ENCODE measurements at places on chromosomes 13 and 19.

DNA sequence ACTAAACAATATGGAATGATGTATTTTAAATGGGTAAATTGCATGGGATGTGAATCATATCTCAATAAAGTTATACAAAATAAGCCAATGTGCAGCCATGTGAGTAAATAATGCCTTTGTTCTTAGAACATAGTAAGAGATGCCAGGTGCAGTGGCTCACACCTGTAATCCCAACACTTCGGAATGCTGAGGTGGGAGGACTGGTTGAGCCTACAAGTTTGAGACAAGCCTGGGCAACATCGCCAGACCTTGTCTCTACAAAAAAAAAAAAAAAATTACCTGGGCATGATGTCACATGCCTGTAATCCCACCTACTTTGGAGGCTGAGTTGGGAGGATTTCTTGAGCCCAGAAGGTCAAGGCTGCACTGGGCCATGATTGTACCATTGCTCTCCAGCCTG, 230.7 kb downstream of the RFC3 start:
- ATAC-seq: no peak

GRCh38 chr13:32310134-32310706, 4.9 kb downstream of the ZAR1L start:
- peak; percentile 73 for ATAC-seq

GRCh38 chr13:108933061-108933460, 303.6 kb downstream of the MYO16 start:
- ATAC-seq: no peak

DNA sequence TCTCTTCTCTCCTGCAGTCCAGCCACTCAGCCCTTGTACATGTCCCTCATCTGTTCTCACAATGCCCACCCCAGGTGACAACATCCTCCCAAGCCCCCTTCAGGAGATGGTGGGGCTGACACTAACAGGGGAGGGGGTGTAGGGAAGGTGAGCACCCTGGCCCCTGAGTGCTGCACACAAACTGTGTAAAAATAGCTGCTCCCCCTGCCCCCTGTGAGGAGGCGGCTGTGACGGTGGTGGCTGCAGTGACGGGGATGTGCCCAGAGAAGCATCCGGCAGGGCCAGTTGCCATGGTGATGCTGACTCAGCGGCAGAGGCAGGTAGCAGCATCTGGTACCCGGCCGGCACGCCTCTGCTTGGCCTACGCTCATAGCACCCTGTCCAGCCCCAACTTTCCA, 13.0 kb upstream of the JUND start:
- ATAC-seq: peak; percentile 32

DNA sequence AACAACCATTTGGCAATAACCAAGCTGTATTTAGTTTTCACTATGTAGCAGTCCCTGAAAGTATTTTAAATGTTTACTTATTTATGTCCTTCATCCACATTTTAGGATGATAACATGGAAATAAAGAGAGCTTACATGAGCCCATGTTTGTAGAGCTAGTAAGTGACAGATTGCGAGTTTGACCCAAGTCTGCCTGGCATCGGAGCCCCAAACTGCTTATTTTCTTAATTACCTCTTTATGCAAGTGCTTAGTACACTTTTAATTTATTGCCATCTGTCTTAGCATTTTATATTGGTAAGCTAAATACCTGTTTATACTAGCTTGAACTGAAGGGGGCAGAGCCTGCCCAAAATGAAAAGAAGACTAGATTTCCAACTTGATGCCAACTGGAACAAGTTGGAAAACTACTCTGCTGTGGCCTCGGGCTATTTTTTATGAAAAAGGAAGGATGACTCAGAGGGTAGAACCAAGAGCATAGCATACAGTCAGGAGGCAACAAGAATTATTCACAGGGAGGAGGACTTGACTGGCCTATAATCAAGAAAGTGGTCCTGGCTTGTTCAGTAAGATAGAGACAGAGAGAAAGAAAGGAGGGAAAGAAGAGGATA, 150.2 kb downstream of the NDFIP2 start:
- no peak for ATAC-seq
